ENCODE measurements at places on chromosomes 4 and X. TPM values are rescaled to one million over a fixed set of nuclear protein-coding genes. Genes with fewer than 3 reads are reported as not detected.

ARMCX4 gene
- total RNA-seq: 0.92 TPM

NUP62CL gene
- total RNA-seq: 2.0 TPM

POU3F4 gene
- total RNA-seq: not detected

DCAF8L2 gene
- not detected for total RNA-seq

OPRPN gene
- not detected for total RNA-seq

ASB12 gene
- total RNA-seq: not detected

FRG2 gene
- total RNA-seq: not detected

CFAP47 gene
- total RNA-seq: not detected

Measured in airway epithelial cell (primary cell).